Osteocyte (in vitro differentiated cells): ENCODE measurements at places on chromosomes 4 and X. TPM values are rescaled to one million over a fixed set of nuclear protein-coding genes. Genes with fewer than 3 reads are reported as not detected.

DNA sequence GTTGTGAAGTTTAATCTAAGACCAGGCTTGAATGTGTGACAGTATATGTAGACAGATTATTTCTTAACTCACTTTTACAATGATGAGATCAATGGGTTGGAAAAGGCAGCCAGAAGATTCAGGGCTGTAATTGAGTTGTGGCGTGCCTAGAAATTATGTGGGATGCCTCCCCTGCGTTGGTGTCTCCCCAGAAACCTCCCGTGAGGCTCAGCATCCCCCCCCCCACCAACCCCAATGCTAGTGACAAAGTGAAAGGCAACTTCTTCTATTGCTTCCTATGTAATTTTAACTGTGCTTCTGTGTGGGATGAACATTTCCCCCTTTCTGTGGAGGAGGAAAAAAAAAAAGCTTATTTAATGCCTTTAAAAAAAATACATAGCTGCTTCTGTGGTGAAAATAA is 297.9 kb downstream of the ARHGAP10 start:
- DNase-seq: no peak
- H3K4me3 ChIP-seq: no peak overlapping the region
- no peaks in the 10 kb centered on the region for H3K27me3 ChIP-seq
- H3K36me3 ChIP-seq: peaks cover 26% of the 10 kb centered on the region
- peaks cover 31% of the 10 kb centered on the region for H3K4me1 ChIP-seq

DNA sequence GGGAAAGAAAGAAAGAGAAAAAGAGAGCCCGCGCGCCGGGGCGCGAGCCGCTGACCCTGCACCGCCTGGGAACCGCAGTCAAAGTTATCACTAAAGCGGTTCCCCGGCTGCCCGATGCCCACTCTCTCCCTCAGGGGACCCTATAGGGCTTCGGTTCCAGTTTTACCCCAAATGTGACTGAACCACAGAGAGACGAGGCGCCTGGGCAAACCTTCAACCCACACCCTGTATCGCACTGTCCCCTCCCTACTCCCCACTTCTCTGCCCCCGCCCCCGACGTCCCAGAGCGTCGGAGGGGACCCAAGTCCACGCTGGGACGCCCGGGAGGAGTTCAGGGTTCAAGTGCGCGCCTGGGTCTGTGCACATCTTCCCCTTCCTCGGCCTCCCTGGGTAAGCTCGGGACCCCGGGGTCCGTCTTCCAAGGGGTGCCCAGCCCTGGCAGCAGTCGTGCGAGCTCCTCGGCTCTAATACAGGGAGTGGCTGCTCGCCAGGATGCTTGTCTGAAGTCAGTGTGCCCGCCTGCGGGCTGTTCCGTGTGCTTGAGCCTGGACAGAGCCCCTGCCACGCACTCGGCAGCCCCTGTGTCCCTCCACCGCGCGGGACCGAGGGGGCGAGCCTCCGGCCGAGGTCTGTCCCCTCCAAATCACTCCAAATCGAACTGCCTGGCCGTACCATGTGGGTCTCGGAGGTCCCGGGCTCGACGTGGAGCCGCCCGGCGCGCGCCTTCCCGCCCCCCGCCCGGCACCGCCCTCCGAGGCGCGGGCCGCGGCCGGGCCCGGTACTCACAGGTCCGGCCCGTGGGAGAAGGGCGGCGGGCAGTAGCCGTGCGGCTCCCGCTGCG is 960 bp downstream of the TRPC3 start:
- peaks cover 15% of the 10 kb centered on the region for H3K4me1 ChIP-seq
- no peaks in the 10 kb centered on the region for H3K36me3 ChIP-seq
- H3K27me3 ChIP-seq: peaks cover 66% of the 10 kb centered on the region
- H3K4me3 ChIP-seq: peak overlapping the region; percentile 80
- DNase-seq: peak; percentile 84

DNA sequence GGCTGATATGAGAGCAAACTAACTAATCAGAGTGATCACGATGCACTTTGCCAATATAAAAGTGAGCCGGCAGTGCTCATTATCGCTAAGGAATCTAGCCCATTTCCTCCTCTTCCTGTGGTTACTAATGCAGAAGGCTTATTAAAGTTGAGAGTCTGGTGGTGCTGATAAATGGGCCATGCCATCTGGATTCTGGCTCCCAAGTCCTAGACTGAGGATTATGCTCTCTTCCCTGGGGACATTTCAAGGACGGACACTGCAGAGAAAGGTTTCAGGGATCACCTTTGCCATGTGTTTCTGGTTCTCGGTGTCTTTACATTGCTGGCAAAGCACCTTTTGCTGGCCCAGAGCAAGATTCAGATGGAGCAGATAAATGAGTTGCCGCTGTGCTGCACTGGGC is 85.3 kb downstream of the RTL5 start:
- no peak overlapping the region for H3K27ac ChIP-seq
- H3K4me1 ChIP-seq: peaks cover 18% of the 10 kb centered on the region
- no peak overlapping the region for H3K4me3 ChIP-seq
- H3K36me3 ChIP-seq: peaks cover 2% of the 10 kb centered on the region
- no peaks in the 10 kb centered on the region for H3K27me3 ChIP-seq

GRCh38 chr4:25862411-25863346 is at the start of gene SEL1L3:
Gene SEL1L3 (minus strand): TSS chr4:25862988. CDS start chr4:25862836, 152 bp downstream.
- peak; percentile 84 for DNase-seq
- H3K27me3 ChIP-seq: no peaks in the 10 kb centered on the region
- peak within 1 kb of the TSS; percentile 99 for H3K4me3 ChIP-seq
- H3K27ac ChIP-seq: peak within 1 kb of the TSS; percentile 90
- H3K36me3 ChIP-seq: peaks cover 4% of the 10 kb centered on the region

Gene F11
- not detected in 2 replicates for total RNA-seq

Gene ABHD18
- 9.5 and 14.9 TPM in 2 replicates for total RNA-seq

Gene CXorf49
- not detected in 2 replicates for total RNA-seq
